Posterior cingulate gyrus (tissue), 11 donors: ENCODE measurements at places on chromosomes 1 and 21.

- no peak for DNase-seq
Measured at GRCh38 chr1:167538657-167539056, 14.9 kb downstream of the CREG1 start.

DNA sequence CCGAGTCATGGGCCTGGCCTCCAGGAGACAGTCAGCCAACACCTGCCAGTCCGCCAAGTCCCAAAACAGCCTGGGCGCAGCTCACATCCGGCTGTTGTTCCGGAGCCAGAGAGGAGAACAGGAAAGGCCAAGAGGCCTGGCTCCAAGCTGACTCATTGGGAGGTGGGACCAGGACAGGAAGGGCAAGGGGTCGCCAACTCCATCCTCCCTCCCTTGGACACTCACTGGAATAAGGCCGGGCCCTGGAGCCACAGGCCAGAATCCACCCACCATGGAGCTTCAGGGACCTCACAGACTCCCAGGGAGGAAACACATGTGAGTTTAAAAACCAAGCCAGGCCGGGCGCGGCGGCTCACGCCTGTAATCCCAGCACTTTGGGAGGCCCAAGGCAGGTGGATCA, 25.1 kb upstream of the CLIC4 start:
- peak; percentile 21 for DNase-seq

- no peak for DNase-seq
Measured at GRCh38 chr1:56688522-56689026, 43.5 kb downstream of the PRKAA2 start.

DNA sequence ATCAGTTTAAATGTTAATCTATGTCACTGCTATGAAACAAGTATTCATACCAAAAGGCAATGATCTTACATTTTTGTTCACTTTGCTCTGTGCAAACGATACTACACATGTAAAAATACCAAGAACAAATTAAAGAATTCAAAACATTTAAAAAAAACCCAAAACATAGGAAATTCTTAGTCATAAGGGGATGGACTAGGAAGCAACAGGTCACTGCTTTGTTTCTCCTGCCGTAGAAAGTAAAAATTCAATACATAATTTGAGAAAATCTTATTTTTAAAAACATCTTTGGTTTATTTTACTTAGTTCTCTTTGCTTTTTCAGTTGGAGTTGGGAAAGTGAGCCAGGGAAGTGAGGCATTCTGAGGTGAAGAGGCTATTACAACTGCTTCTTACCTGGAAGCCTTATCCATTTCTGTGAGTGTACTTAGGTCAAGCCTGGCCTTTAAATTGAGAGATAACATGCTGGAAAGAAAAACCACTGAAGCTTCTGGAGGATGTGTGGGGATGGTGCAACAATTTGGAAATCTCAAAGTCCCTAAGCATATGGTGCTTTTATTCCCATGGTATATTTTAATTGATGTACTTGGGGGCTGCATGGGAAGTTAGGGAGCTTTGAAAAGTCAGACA, 183.5 kb downstream of the CDC42BPA start:
- DNase-seq, result no peak

DNA sequence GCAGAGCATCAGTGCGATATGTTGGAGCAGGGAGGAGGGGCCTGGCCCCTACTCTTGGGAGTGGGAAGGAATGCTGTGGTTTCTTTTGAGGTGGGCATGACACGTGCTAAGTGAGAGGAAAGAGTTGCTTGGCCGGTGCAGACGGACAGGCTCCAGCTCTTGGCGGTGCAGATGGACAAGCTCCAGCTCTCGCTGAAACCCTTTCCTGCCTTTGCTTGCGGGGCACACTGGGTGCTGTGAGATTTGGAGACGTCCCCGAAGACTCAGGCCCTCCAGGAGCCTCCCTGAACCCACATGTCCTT, 15.9 kb downstream of the PDXK start:
- DNase-seq, result no peak

GRCh38 chr1:174040387-174040786, 18.2 kb upstream of the RC3H1 start:
- no peak for DNase-seq

- DNase-seq, result no peak
Measured at GRCh38 chr21:39108291-39109162, 74.7 kb downstream of the PSMG1 start.

- DNase-seq, result no peak
Measured at GRCh38 chr1:3607703-3608065, 3.6 kb downstream of the MEGF6 start.
